AG20443 (cell line): ENCODE measurements at places on chromosomes 3 and 15.

- DNase-seq, result no peak
Observed at GRCh38 chr3:52986049-52986448, 59.8 kb downstream of the SFMBT1 start.

- no peak for DNase-seq
Observed at GRCh38 chr15:33960549-33960935, 7.8 kb upstream of the CHRM5 start.

- peak; percentile 27 for DNase-seq
Observed at GRCh38 chr15:60635507-60636352, 156.8 kb upstream of the ICE2 start.

GRCh38 chr3:43198791-43199644 is 87.3 kb upstream of the SNRK start:
- DNase-seq, result no peak

GRCh38 chr15:41922353-41922752 is 28.5 kb upstream of the SPTBN5 start:
- DNase-seq, result no peak

DNA sequence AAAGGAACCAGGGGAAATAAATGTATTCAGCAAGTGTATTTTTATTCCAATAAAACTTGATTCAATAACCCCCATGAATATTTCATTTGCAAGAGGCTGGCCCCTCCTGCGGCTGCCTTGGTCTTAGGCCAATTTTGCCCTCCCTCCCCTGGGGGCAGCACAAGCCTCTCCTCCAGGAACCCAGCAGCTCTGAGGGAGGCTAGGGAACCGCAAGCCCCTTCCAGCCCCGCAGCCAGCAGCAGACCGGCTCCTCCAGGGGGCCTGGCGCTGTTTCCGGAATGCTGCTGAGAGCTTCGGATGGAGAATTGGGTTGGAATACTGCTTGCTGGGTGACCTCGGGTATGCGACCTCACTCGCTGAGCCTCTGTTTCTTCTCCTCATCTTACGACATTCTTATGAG is 150.1 kb downstream of the RAB11A start:
- no peak for DNase-seq

GRCh38 chr3:131775650-131776049 is 259.2 kb downstream of the CPNE4 start:
- DNase-seq, result no peak
